ENCODE measurements at places on chromosomes 1 and 21.

- no peak for DNase-seq
Observed at GRCh38 chr1:95097426-95097825, 19.7 kb upstream of the TLCD4 start.

DNA sequence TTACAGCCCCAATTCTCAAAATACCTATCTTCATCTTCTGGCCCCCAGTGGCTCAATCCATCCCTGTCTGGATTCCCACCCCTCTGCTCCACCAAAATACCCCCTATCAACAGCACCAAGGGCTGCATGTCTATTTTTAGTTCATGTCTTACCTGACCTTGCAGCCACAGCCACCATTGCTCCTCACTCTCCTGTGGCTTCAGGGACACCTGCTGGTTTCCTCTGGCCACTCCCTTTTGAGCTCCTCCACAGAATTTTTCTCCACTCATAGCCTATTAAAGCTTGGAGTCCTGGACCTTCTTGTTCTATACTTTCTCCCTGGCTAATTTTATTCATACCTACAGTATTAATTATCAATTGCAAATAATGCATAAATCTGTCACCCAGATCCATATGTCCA, 125.3 kb upstream of the NGF start:
- DNase-seq: no peak

DNA sequence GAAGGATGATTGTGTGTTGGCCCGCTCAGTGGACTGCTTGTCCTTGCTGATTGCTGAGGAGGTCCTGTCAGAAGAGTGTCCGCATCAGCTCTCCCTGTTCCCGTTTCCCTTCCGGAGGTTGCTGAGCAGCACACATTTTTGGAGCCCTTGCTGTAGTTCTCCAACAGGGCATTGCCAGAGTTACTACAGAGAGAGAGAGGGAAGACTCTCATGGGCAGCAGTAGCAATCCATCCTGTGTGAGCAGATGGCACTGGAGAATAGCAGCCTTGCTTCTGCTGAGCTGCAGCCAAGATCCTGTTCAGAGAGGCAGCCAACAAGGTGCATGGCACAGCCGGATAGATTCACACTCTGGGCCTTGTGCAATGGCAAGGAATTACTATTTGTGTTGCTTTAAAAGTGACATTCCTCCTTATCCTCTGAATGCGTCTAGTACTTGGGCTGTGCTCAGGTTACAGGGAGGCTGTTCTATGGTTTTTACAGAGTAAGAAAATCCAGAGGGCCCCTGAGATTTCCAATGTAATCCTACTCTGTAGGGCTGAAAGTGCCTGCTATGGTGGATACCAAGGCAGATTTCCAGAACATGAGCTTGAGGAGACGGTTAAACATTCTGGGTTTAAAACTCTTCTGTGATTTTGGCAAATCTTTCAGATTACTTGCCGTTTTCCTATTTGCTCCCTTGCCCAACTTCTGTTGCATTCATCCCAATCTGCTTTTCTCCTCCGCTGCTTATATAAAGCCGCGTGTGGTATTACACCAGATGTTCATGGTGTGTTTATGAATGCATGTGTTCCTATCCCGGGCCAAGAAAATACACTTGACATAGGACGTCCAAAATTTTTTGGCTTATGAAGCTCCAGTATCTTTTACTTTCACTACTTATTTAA, 27.4 kb downstream of the AK4 start:
- no peak for DNase-seq

- no peak for DNase-seq
Observed at GRCh38 chr1:10764296-10764798, 32.1 kb downstream of the CASZ1 start.

DNA sequence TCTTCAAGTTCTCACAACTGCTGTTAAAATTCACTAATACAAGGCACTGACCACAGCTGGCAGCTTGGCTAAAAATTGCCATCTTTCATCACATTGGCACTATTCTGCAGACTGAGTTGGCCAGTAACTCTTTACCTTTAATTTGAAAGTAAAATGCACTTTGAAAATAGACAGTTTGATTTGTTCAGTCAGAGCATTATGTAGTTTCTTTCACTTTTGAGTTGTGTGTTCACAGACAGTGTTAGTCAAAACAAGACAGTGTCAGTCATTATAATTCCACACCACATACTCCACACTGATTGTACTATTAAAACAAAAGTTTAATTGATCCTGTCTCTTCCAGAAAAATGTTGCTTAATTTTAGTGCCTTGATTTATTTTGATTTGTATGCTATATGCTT, 160.7 kb downstream of the SDCCAG8 start:
- peak; percentile 13 for DNase-seq

Measured in CD4-positive, alpha-beta T cell treated with Interleukin-4 for 1 hour (primary cell).